OCI-M1 (cell line): ENCODE measurements at places on chromosomes 2 and 18.

- DNase-seq = no peak
Measured at GRCh38 chr2:215998636-215999035, 14.7 kb downstream of the MREG start.

DNA sequence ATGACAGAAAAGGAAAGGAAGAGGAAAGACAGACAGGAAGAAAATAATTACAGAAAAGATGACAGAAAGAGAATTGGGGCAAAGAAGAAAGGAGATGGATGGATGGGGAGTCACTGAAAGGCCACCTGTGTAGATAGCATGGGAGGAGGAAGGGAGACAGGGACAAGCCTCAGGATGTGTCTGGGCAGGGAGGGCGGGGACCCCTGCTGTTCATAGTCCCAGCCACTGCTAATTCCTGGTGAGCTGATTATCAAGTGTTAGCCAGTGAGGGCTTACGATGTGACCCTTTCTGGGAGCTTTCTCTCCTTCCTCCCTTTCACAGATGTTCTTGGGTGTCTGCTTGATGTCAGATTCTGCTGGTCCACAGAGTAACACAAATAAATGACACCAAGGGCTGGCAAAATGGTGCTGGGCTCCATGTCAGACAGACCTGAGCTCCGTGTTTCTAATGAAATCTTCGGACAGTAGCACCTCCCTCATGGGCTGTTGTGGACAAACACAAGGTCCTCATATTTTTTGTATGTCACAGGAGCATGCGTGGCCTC, 13.6 kb downstream of the FHOD3 start:
- DNase-seq = no peak

DNA sequence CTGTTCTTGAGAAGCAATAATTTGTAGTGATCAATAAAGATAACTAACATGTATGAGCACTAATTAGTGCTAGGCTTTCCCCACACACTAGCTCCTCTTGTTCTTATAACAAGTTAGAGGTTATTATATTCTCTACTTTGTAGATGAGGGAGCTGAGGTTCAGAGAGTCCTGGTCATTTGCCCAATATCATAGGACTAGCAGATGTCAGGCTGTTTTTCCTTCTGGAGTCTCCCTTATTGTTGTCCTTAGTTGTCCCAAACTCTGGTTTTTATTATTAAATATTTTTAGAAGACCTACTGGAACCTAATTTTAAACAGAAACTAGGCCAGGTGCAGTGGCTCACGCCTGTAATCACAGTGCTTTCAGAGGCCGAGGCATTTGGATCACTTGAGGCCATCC, 16.5 kb upstream of the TTC39C start:
- no peak for DNase-seq

- DNase-seq = no peak
Measured at GRCh38 chr2:23550553-23550952, 165.6 kb downstream of the KLHL29 start.

DNA sequence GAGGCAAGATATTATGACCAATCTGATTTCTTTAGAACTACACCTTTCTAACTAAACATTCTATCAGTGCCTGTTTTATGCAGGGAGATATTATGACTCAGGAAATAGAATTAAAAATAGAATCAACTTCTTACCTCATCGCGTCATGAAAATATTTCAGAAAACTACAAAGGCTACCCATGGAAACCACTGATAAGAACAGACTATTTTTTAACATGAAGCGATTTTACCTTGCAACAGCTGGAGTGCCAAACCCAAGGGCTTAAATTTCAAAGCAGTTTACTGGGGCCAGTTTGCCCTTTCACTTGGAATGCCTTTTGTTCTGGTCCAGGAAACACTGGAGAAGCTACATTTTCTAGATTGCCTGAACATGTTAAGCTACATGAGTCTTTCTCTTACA, 304.8 kb upstream of the CCDC68 start:
- DNase-seq = peak; percentile 14
